AG10803 (cell line): ENCODE measurements at places on chromosomes 4 and X.

DNA sequence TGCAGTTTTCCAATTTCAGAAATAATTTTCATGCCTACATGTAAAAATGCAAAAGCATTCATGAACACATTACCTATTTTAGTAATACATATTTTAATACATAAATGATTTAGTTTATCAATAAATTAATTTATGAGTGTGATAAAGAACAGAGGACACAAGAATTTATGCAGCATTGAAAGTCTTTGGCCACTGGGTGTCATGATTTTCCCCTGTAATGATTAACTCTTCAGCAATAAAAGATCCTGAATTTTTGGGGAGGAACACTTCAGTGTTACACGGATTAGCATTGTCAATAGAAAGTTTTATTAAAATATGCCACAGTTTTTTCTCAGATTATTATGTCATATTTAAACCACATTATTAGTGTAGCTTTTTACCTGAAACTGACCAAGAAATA is 8.6 kb upstream of the VCX2 start:
- DNase-seq: no peak

DNA sequence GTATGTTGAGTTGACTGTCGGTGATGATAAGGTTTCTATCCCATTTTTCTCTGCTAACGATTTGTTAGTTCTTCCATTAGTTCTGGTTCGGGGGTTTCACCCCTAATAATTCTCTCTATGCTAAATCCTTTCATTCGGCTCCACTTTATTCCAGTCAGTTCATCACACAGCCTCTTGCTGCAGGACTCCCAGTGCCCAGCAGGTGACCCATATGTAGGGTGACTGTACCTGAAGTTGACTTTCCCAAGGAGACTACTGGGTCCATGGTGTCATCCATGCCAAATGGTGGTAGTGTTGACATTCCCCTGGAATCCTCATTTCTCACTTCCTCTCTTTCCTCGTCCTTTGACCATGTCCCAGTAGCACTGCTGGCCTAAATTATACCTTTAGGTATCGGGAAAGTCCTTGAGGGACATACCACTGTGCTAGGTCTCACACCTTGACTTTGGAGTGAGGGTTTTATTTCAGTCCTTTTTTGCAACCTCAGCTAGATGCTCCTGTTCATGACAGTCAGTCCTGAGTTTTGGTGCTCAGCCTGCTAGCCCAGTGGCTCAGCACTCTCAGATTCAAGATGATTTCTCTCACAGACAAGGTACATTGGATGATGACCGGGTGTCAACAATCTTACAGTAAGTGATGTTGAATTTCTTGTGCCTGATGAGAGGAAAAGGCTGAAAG is 105.1 kb upstream of the ARHGAP24 start:
- no peak for DNase-seq

DNA sequence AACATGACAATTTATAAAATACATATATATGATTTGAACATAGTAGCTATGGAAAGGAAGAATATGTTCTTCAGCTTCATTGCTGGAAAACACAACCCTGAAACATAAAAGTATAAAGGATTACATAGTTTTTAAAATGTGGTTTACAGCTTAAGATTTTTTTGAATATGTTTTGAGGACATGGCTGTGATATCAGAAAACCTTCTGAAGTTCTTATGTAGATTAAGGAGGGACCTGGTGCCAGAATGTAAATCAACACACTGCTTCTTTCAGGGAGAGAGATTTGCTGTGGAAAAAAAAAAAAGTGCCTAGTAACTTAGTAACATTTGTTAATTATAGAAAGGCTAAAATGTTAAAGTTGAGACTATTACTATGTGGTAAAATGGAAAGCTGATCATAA is 1261.8 kb downstream of the ADGRL3 start:
- DNase-seq: no peak

DNA sequence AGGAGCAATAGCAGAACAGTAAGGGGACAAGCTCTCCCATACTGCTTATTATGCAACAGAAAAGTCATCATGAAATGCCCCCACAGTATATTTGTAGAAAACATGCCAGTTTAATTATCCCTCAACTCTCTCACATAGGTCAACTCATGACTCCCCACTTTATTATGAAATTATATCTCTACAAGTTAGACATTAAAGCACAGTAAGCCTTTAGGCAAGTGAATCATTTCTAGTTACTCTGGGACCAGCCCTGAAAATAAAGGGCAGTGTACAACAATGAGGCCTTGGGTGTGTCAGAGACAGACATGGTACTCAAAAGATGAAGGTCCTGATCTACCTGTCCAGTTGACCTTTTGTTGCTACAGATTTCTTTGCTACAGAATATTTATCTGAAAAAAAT is 191.9 kb downstream of the FBXW7 start:
- no peak for DNase-seq

GRCh38 chrX:97995834-97996233 is 1112.1 kb downstream of the RPA4 start:
- no peak for DNase-seq

- DNase-seq: peak; percentile 0
Measured at GRCh38 chr4:96736352-96736889, 896.5 kb downstream of the PDHA2 start.

- DNase-seq: no peak
Measured at GRCh38 chr4:61922766-61923165, 722.6 kb downstream of the ADGRL3 start.

GRCh38 chr4:107866726-107867125 is 42.0 kb downstream of the SGMS2 start:
- no peak for DNase-seq

DNA sequence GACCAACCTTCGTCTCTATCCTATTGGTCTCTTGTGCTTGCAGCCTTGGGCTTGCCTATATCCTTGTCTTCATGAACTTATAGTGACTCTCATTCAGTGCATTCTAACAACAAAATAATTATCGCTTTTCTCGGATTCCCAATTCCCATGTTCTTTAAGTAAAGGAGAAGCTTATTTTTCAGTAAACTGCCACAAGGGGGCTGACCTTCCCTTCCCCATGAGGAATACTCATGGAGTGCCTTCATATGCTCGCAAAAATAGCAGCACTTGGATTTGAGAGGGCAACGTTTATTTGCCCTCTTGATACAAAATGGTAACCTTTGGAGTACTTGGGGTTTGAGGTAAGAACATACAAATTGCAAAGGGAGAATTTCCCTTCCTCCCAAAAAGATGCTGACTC is 183.2 kb upstream of the TENT5D start:
- no peak for DNase-seq

- DNase-seq: no peak
Measured at GRCh38 chrX:22118161-22118830, 86.2 kb downstream of the PHEX start.

- DNase-seq: peak; percentile 83
Measured at GRCh38 chrX:74421036-74421739, at the start of gene SLC16A2. Gene SLC16A2 (plus strand): TSS chrX:74421493. CDS start chrX:74421638, 145 bp downstream.

GRCh38 chr4:55304303-55304702 is 41.7 kb upstream of the SRD5A3 start:
- no peak for DNase-seq

DNA sequence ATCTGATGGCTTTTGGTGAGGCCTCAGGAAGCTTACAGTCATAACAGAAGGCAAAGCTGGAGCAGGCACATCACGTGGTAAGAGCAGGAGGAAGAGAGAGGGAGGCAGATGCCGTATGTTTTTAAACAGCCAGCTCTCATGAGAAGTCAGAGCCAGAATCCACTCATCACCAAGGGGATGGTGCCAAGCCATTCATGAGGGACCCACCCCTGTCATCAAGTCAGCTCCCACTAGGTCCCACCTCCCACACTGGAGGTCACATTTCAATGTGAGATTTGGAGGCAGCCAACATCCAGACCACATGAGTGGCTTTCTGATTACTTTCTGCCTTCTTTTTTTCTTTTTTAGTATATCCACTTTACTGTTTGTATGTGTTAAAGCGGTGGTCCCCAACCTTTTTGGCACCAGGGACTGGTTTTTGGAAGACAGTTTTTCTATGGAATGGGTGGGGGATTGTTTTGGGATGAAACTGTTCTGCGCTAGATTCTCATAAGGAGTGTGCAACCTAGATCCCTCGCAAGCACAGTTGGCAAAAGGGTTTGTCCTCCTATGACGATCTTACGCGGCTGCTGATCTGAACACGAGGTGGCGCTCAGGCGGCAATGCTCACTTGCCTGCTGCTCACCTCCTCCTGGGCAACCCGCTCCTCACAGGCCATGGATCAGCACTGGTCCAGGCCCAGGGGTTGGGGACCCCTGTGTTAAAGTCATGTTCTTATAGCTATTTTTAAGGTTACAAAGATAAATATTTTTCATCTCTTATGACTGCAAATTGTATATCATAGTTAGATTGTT is 61.7 kb downstream of the SLIT2 start:
- no peak for DNase-seq

GRCh38 chrX:137234651-137235402 is 201.0 kb upstream of the GPR101 start:
- no peak for DNase-seq

DNA sequence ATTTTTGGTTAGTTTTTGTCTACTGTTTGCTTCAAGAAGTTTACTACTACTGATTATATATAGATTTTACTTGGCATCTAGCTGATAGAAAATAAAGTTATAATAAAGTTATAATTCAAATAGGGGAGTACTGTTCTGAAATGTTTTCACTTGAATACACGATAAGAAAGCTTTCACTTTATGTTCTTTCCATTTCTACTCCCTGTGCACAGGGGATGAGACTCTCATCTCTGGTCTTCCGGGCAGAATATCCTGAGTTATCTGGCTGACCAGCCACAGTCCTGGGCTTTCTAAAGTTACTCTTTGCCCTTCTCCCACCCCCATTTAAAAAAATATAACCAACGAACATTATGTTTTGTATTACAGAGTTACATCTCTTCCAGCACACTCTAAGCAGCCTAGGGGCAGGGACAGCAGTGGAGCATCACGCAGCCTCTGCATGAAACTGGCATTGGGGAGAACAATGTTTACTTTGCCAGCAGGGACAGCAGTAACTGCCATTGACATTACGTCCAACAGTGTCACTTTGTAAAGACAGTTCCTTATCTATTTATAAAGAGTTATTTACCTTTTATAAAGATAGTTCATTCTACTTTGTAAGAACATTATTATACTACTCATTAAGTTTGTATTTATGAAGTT is 64.3 kb downstream of the METTL14 start:
- DNase-seq: no peak

DNA sequence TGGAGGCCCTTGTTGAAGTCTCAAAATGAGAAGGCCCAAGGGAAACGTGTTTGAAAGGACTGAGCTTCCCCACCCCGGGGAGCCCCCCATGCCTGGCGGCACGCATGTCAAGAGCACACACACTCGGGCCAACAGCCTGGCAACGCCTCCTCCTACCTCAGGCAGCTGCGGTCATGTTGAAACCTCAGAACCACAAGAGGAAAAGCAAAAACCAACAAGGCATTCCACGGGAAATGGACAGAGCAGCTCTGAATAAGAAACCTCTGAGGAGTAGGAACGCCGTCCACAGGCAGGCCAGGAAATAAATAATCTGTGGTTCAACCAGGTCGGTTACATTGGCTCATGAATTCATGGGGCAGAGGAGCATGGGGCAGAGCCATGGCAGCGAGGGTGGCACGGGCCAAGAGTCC is 95.7 kb upstream of the AFAP1 start:
- DNase-seq: peak; percentile 33

DNA sequence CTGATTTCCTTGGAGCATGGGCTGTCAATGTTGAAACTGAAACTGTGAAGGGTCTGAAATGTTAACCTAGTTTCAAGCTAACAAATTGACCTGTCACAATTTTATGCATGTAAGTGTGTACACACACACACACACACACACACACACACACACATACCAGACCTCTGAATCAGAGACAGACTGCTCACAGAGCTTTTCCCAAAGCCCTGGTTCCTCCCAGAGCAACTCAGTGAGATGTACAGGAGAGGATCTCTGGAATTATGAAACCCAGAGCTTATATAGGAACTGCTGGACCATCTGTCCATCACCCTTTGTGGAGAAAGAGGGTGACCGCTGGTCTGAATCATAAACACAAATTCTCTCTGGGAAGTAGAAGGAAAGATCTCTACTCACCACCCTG is 228.1 kb upstream of the PRPS2 start:
- DNase-seq: peak; percentile 55

- DNase-seq: peak; percentile 71
Measured at GRCh38 chrX:103687696-103688201, 1.2 kb upstream of the MORF4L2 start.

DNA sequence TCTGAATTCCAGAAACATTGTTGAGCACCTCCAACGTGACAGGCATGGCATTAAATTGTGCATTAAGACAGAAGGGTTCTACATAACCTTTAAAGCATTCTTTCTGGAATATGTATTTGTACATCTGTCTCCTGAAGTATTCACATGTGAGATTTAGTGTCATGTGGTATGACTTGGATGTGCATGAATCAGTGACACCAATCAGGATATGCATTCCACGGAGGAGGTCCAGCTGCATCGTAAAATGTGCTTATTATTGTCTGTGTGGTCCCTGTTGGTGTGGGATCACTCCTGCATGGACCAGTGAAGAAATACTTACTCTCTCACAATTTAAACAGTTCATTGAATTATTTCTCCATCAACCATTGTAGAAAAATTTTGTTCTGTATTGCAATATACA is 149.0 kb downstream of the MID1 start:
- DNase-seq: peak; percentile 21

DNA sequence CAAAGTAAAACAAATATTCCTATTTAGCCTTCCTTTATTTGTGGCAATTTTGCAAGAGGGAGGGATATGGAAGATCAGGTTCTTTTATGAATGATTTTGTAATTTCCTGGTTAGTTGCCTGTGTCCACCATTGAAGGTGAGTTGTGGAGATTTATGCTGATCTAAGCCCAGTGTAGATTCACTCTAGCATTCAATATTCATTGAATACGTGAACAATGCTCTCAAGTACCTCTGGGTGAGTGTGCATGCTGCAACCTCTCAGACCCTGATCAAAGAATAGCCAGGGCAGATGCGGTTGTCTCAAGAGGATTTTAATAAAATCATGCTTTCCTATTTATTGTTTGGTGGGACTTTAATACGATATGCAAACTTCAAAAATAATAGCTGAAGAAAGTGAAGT is 628.4 kb downstream of the SPRY1 start:
- no peak for DNase-seq

GRCh38 chr4:38794051-38794450 is 10.5 kb downstream of the TLR1 start:
- no peak for DNase-seq

- no peak for DNase-seq
Measured at GRCh38 chr4:38762560-38762959, 20.2 kb downstream of the TLR10 start.

- peak; percentile 72 for DNase-seq
Measured at GRCh38 chrX:93673056-93673868, at the start of gene NAP1L3. Gene NAP1L3 (minus strand): TSS chrX:93673578. CDS start chrX:93673304, 274 bp downstream.

- DNase-seq: no peak
Measured at GRCh38 chr4:73801692-73802091, 34.8 kb upstream of the CXCL6 start.

- DNase-seq: peak; percentile 67
Measured at GRCh38 chr4:111066887-111067286, 444.0 kb upstream of the PITX2 start.

DNA sequence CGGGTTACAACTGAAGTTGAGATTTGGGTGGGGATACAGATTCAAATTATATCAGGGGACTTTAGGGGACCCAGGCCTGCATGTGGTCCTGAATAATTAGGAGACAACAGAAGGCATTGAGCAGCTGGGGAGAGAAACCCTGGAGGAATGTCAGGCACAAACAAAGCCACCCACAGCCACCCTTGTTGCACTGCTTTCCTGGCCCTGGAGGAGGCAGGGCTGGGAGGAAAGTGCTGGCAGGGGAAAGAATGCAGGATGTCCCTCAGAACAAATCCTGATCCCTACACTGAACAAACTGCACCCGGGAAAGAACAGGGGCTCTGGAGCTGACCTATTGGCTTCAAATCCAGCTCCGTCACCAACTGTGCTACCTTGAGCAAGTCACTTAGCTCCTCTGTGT is 214.1 kb upstream of the ATP6AP2 start:
- DNase-seq: no peak
